ENCODE measurements at places on chromosomes 6 and 20.

DNA sequence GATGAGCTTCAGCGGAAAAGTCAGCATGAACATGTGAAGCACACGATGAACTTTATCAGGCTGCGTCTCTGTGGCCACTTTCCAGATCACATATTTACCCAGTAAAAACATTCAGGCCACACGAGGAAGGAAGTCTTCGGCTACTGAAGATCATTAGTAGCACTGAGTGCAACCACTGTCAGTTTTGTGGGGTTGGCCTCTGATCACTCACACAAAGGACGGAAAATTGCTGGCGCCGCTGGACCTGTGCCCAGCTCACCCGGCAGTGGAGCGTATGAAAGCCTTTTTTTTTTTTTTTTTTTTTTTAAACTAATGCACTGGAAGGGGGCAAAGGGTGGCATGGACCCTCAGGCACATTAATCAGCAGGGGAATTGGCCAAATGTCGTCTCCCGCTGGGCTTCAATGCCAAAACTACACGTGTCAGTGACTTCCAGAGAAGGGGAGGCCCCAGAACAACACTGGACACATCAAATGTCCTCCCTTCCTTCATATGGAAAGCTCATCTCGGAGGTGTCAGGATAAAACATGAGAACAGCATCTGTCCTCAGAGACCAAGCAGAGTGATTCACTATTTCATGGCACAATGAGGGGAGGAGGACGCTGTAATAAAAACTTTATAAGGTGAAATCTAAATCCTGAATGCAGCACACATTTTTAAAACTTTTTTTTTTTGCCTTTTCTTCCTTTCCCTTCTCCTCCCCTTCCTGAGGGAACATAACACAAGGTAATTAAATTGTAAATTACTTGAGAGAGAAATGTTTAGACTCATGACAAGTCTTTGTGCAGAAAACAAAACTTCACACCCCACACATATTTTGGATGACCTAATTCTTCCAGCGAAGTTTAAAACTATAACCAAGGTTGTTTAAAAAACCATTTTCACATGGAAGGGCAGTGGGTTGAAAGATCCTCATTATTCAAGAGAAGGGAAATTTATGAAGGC lies 223.4 kb downstream of the FOXC1 start:
- no peak for DNase-seq

GRCh38 chr20:58973179-58973578 lies 7.9 kb upstream of the NELFCD start:
- no peak for DNase-seq

GRCh38 chr6:71452697-71453370 lies 164.2 kb downstream of the OGFRL1 start:
- DNase-seq, result no peak

- no peak for DNase-seq
These were observed 76.2 kb downstream of the CDH26 start for GRCh38 chr20:60034231-60035110.

DNA sequence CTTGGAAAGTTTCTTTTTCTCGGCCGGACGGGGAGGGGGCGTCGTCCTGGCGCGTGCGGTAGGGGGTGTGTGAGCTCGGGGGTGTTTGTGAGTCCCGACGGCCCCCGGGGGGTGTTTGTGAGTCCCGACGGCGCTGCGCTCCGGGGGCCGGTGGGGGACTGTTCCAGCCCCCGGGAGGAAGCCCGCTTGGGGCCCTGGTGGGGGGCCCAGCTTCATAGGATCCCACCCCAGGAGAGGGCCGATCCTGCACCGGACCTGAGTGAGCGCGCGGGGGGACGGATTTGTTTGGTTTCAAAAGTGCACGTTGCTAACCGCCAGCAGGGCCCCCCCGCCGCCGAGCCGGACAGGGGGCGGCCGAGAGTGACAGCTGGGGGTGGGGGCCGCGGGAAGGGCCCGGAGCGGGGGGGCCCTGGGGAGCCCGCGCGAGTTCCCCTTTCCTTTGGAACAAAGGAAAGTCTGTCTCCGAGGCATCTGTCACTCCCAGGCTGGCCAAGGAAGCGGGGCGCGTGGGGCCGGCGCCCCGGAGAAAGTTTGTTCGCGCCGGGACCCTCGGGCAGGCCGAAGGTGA lies 485 bp downstream of the TGIF2 start:
- peak; percentile 17 for DNase-seq

DNA sequence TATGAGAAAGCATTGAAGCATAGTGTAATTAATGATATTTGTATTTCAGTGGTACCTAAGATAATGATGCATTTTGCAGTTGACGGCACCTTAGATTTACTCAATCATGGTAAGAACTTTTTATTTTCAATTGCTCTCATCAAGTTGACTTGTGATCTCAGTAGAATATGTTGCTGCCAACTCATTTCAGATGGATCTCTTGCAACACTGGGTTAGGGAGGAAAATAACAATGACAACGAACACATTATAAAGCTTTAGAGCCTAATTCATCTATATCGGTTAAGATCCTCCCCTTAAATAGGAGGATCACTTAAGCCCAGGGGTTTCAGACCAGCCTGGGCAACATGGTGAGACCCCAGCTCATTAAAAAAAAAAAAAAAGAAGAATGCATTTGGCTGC lies 18.0 kb upstream of the TBC1D22B start:
- no peak for DNase-seq

- no peak for DNase-seq
These were observed 679.7 kb upstream of the ID4 start for GRCh38 chr6:19157486-19157885.

- no peak for DNase-seq
These were observed 75.9 kb upstream of the GATA5 start for GRCh38 chr20:62551407-62552323.
